ENCODE measurements at places on chromosomes 4 and X.
A peak's percentile ranks its signal among the peaks of the same experiment; 100 is the strongest.

DNA sequence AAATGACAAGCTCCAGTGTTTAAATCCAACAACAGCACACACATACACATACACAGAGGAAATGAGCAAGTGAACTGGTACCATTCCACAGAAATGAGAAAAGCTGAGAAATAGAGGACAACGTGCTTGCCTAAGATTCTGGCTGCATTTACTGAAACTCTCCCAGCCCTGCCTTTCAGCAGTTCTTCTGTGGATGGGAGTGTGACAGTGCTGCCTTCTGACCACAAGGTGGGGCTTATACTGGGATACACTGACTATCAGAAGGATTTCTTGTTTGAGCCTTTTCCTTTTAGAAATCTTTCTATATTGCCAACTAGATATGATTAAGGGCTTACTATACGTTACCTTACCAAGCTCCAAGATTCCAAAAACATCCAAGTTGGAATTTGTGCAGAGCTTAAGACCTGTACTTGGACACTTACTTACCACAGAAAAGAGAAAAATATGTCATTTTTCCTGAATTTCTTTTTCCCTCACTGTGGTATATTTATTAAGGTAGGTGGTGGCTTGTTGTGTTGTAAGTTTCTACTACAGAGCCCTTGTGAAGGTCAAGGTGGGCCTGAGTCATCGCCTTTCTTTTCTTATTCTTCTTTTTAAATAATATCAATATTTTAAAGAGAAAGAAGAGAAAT is 10.7 kb upstream of the CXCL8 start:
- no peak for DNase-seq

DNA sequence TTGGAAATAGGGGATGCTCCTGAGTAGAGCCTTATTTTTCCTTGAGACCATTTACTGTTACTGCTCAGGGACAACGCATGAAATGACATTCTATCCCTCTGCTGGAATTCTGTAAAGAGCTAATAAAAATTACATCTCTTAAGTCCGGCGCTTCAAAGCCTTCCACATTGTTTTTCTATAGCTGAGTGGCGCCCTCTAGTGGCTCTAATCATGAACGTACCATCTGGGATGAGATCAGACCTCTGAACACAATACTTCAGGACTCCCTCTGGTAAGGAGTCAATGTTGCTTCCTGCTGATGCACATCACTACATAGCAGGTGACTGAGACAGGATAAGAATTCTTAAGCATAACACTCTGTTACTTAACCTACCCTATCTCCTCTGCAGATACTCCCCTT is 6.0 kb downstream of the HMGN5 start:
- peak; percentile 4 for DNase-seq

GRCh38 chrX:115330498-115331168 is 41.1 kb downstream of the LUZP4 start:
- peak; percentile 14 for DNase-seq

GRCh38 chr4:86948276-86948675 is 13.5 kb downstream of the AFF1 start:
- no peak for DNase-seq

GRCh38 chr4:177461606-177462005 is 19.4 kb upstream of the AGA start:
- no peak for DNase-seq

DNA sequence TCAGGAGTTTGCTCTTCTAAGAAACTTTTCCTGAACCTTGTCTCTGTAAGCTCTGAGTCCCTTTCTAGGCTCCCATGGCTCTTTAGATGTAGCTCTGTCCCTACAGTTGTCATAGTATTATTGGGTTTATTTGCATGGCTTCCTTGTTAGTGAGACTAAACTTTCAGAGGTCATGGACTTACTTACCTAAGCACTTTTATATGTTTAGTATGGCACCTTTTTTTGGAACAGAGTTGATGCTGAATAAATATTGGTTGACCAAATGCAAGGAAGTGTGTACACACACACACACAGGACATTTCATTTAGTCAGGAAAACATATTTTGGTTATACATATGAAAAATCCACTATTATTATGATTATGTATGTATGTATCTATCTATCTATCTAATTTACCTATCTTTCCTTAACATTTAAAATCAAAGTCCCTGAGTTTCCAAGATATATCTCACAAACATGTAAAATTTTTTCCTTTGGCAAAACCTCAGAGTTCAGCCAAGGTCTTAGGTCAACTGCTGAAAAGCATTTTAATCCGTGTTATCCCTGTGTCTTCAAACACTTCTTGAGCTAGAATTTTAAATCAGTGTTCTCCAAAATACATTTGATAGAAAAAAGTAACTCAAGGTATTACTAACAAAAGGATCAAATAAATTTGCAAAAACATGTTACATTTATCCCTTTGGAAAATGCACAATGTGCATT is 47.1 kb upstream of the GBA3 start:
- DNase-seq: no peak

DNA sequence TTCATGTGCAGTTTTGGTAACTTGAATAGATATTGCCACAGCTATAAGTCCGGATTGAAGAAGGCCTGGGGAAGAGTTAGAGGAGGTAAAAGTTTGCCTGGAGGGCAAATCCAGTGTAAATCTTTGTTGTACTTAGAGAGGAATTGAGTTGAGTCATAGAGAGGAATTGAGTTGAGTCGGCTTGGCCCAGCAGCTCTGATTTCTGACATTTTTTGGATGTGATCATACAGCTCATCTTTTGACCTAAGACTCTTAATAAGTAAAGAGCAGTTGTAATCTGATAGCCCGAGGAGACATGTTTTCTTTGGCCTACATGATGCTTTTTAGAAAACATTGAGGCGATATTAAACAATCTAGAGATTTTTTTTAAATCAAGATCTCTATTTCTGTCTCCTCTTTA is 3.9 kb downstream of the KIT start:
- no peak for DNase-seq

- no peak for DNase-seq
These were observed 528.2 kb upstream of the FAT1 start for GRCh38 chr4:187251896-187252295.

DNA sequence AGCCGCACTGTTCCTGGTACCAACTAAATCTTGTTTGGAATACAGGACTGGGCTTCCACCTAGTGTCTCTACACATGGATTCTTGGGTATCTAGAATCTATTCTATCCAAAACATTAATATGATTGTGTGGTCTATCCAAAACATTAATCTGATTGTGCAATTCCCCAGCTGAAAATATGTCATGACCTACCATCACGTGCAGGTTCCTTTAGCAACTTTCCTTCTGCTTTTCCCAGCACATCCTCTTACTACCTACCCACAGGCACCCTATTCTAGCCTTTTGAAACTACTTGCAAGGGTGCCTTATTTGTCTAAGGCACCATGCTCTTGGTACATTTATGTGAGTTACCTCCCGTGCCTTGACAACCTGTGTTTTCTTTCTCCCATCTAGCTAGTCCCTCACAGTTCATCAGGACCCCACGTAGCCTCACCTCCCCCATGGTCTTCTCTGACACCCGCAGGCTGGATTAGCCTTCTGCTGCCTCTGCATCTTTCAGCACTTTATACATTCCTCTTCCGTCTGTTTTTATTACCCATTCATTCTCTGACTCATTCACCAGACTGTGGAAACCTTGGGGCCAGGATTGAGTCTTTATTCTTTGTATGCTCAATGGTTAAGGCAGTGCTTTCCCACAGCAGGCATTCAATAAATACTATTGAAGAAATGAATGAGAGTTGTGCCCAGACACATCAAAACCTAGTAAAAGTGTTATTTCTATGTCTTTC is 88.8 kb upstream of the FAM9B start:
- no peak for DNase-seq

GRCh38 chrX:101136235-101136634 is 38.2 kb downstream of the CENPI start:
- no peak for DNase-seq

- no peak for DNase-seq
These were observed 388.6 kb upstream of the PITX2 start for GRCh38 chr4:111011458-111011857.

GRCh38 chrX:141724186-141724585 is 25.6 kb upstream of the SPANXD start:
- no peak for DNase-seq

- no peak for DNase-seq
These were observed 38.5 kb upstream of the POU3F4 start for GRCh38 chrX:83469551-83469950.

GRCh38 chr4:2648159-2648814 is 107.8 kb downstream of the TNIP2 start:
- DNase-seq: no peak

- DNase-seq: no peak
These were observed 117.7 kb downstream of the RELL1 start for GRCh38 chr4:37568489-37568888.

DNA sequence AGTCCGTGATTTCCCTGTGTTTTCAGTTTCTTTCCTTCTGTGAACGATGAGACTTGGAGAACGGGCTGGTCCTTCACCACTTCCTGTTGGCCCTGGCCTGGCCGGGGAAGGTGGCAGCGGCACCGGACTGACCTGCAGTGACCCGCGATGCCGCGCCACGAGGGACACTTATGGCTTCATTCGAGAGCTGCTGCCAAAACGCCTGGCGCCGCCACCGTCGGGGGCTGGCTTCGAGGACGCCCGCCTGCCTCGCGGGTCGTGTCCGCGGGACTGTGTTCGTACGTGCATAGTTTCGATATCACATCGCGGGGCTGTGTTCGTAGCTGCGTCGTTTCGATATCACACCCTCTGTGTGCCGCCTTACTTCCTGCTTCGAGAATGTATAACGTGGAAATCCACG is 7.5 kb upstream of the UVSSA start:
- no peak for DNase-seq

- DNase-seq: peak; percentile 74
These were observed 16.7 kb downstream of the MAD2L1 start for GRCh38 chr4:120049732-120050494.

DNA sequence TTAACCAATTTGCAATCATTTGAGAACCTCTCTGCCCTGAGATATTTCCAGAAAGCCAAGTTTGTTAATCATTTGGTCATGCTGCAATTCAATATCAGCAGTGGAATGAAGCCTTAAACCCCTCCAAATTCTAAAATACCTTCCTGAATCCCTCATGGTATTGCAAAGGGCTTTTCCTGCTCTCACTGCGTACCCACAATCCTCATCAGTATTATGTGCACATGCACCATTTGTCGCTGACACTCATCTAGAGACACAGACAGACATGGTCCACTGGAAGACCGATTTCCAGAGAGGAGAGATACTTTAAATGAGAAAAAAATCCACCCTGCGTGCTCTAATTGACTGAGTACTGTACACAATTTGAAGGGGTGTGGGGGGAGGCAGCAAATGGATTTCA is 104.4 kb downstream of the GPC3 start:
- no peak for DNase-seq

- DNase-seq: no peak
These were observed 77.1 kb upstream of the WDR17 start for GRCh38 chr4:175988511-175988910.

GRCh38 chr4:175325230-175325629 is 407.1 kb downstream of the ADAM29 start:
- DNase-seq: no peak

GRCh38 chrX:112826023-112826422 is 14.6 kb downstream of the AMOT start:
- DNase-seq: no peak

DNA sequence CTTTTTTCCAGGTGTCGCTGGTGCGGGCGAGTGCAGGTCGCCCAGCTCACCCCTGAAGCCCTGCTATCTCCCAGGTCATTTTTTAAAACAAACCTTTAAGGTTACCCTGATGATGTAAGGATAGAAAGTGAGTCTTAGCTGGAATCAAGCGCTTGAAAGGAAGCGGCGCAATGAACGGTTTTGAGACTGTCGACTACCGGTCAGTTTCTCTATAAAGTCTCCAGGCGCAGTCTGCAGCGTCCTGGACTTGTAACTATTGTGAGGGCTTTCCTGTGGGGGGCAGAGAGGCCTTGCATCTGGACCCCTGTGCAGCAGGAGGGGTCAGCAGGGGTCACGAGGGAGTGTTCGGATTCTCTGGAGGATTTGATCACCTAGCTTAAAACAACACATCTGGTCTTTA is 1.6 kb downstream of the KIT start:
- DNase-seq: no peak

- DNase-seq: peak; percentile 4
These were observed 433 bp upstream of the COQ2 start for GRCh38 chr4:83285055-83285407.

- DNase-seq: no peak
These were observed 47.7 kb downstream of the C4orf50 start for GRCh38 chr4:5970381-5971077.

DNA sequence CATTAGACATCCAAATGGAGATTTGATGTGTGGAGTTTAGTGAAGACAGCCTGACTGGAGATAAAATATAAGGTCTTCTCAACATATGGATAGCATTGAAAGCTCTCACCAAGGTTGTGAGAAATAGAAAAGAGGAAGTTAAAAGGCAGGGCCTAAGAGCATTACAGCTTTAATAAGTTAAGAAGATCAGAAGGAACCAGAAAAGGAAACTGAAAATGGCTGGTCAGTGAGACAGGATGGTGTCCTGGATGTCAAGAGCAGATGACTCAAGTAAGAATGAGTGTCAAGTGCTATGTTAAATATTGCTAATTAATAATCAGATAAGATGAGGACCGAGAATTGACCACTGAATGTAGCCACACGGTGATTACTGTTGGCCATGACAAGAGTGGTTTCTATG is 642.9 kb downstream of the STPG2 start:
- DNase-seq: no peak

GRCh38 chrX:46251755-46252154 is 293.5 kb downstream of the ZNF674 start:
- no peak for DNase-seq

DNA sequence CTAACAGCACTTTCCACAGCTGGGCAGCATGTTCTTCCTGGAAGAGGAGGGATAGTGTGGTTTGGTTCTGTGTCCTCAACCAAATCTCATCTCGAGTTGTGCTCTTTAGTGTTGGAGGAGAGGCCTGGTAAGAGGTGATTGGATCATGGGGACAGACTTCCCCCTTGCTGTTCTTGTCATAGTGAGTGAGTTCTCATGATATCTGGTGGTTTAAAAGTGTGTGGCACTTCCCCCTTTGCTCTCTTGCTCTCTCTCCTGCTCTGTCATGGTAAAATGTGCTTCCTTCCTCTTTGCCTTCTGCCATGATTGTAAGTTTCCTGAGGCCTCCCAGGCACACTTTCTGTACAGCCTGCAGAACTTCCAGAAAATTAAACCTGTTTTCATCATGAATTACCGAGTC is 133.7 kb upstream of the NDP start:
- DNase-seq: no peak

GRCh38 chrX:71545364-71545763 is 12.5 kb downstream of the OGT start:
- DNase-seq: no peak

GRCh38 chr4:7719354-7720174 is 220.1 kb downstream of the AFAP1 start:
- peak; percentile 23 for DNase-seq

GRCh38 chrX:12329476-12329875 is 191.2 kb downstream of the FRMPD4 start:
- DNase-seq: no peak

GRCh38 chr4:162349395-162349794 is 185.6 kb upstream of the FSTL5 start:
- DNase-seq: no peak

DNA sequence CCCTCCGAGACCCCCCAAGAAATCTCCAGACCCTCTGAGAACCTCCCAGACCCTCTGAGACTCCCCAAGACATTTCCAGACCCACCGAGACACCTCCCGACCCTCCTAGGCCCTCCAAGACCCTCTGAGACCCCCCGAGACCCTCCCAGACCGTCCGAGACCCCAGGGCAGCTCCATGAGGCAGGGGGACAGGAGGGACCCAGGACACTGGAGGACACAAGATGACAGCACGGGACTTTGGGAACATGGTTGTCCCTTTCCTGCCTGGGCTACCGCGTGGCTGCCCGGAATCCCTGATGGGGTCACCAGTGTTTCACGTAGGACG is 10.3 kb downstream of the CTBP1 start:
- DNase-seq: no peak

Data from NCI-H1092 (cell line).